ENCODE measurements at places on chromosomes 12 and 14.

- DNase-seq: no peak
Observed at GRCh38 chr14:62988967-62989366, 56.3 kb downstream of the KCNH5 start.

- DNase-seq: no peak
Observed at GRCh38 chr12:47236109-47236714, 156.5 kb upstream of the AMIGO2 start.

DNA sequence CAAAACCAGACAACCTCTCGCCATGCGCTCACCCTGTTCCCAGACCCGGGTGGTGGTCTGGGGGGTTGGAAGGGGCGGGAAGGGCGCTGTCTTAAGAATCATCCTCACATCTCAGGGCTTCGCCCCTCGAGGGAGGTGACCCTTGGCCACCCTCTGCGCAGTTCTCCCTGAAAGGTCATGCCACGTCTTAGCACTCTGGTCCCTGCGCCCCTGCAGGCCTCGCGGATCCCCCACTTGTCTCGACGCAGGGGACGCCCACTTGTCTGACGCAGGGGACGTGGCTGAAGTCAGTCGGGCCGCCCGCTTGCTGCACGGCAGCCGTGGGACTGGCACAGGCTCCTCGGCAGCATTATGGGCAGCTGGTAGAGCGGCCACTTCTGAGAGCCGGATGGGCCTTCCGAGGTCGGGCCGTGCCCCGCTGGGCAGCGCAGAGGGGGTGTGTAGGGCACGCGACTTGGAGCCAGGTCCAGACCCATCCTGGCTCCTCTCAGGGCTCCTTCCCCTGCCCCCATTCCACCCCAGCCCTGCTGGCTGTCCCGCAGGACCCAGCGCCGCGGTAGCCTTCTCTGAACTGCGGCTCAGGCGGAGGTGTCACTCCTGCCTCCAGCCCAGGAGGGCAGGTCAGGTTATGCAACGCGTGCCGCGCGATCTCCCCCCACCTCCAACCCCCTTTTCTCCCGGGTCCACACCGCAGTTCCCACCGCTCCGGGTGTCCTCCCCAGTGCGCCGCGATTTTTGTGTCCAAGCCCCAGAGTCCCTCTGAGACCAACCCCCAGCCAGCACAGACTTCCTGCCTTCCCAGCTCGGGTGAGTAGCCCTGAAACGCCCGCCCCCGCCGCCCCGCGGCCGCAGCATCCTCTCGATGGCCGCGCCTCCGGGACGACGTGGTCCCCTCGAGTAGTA, 40.9 kb upstream of the CAPRIN2 start:
- DNase-seq: no peak

GRCh38 chr14:75238756-75239455, 39.7 kb upstream of the FOS start:
- no peak for DNase-seq

- no peak for DNase-seq
Observed at GRCh38 chr12:64729909-64730587, 29.2 kb downstream of the GNS start.

- no peak for DNase-seq
Observed at GRCh38 chr12:31029916-31030562, 43.6 kb upstream of the DDX11 start.

GRCh38 chr14:92635031-92635430, 113.4 kb downstream of the LGMN start:
- DNase-seq: no peak

GRCh38 chr12:95269892-95270291, 52.3 kb downstream of the VEZT start:
- no peak for DNase-seq

- no peak for DNase-seq
Observed at GRCh38 chr12:96335270-96335669, 65.0 kb downstream of the CDK17 start.

DNA sequence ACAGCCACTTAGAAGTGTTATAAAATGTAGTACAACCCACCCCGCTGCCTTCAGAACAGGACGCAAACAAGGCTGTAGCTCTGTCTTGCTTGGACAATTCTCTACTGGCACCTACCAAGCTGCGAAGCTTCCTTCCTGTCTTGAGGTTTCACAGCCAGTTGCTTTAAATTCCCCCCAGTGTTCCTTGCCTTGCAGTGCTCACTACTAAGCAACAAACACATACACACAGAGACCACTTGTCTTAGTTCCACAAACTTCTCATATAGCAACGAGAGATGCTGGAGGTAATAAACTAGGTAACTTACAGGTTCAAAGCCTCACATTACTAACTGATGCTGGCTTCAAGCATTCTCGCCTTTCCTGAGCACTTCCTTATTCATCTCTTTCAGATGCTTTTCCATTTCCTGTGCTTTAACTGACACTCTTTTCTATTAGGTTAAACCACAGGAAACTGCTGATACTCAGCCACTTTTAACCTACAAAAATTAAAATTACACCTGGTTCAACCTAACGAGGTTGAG, 91.5 kb upstream of the PTGDR start:
- DNase-seq: no peak

- DNase-seq: no peak
Observed at GRCh38 chr14:95489214-95490137, 27.0 kb downstream of the SYNE3 start.

GRCh38 chr12:25725470-25725869, 172.4 kb upstream of the LMNTD1 start:
- DNase-seq: no peak

- DNase-seq: no peak
Observed at GRCh38 chr12:91766454-91766853, 379.2 kb downstream of the BTG1 start.

DNA sequence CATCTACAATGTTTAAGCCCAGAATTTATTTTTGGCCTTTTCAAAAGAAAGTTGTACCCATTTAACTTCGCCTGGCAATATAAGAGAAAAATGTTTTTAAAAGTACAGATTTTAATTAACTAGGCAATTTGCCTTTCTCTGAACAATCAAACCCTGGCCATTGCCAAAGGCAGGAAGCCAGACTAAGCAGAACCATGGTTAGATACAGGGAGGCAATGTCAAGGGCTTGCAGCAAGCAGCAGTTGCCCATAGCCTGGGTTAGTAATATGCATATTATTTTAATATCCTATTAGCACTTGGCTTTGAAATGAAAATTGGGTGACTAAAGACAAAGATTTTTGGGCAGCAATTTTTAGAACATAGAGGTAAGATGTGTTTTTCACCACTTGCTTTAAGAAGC, 51.1 kb upstream of the FRMD6 start:
- no peak for DNase-seq

DNA sequence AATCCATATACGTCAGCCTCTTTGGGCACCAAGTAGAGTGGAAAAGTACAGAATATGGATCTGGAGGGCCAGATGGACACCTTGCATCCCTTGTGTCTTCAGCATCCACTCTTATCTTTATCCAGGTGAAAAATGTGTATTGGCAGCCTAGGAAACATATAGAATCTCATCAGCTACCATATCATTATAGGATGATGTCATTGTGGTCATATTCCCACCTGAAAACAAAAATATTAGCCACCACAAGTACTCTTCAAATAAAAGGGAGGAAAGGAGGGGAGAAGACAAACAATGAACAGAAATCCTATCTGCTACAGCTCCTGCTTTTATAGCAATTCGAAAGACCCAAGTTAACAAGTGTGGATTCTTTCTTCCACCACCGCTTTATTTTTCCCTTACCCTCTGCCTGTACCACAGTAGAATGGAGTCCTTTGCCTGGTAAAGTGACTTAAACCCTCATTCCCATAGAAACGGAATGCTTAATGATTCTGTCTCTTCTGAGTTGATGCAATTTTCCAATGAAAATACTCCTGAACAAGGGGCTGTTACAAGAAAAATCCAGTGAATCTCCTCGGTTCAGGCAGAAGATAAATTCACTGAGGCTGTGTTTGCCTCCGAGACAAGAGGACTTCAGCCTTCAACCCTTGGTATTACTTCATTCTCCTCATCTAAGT, 13.8 kb upstream of the IL26 start:
- no peak for DNase-seq

GRCh38 chr14:52279408-52279807, 11.9 kb downstream of the PTGDR start:
- DNase-seq: no peak

GRCh38 chr12:65525491-65526141, 247.1 kb downstream of the MSRB3 start:
- no peak for DNase-seq

DNA sequence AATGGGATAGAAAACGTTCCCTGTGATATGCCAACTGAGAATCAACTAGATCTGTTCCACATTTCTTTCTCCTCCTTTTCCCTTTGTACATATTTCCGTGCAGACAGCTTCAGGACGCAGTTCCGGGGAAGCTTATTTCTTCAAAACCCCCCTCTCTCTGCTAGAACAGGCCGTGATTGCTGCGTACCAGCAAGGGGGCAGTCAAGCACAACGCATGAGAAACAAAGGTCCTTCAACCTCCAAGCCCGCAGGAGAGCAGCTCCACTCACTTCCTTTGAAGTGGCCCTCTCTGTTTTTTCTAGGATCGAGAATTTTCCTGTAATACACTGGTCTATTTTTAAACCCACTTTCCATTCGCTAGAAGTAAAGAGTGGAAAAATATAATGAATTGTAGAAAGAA, 80.8 kb downstream of the ZNF664 start:
- DNase-seq: no peak

GRCh38 chr12:9079883-9080675, 35.6 kb downstream of the A2M start:
- DNase-seq: no peak

- DNase-seq: no peak
Observed at GRCh38 chr14:22332686-22333421, 256.2 kb downstream of the DAD1 start.

- DNase-seq: no peak
Observed at GRCh38 chr12:123945287-123946151, 27.1 kb downstream of the CCDC92 start.

DNA sequence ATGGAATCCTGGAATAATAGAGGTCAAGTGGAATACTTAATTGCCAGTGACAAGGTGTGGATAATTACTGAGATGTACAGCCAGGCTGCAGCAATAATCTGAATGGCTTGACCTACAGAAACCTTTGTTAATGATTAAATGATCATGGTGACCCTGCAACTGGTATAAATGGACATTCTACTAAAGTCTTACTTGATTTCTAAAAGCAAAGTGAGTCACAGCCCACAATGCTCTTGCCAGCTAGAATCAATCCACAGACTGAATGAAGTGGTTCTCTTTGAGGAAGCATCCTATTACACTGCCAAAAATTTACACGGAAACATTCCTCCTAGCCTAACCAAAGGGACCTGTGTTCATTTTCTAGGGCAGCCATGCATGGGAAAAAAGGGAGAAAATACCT, 518.5 kb downstream of the SOX5 start:
- DNase-seq: no peak

- no peak for DNase-seq
Observed at GRCh38 chr14:81801921-81802320, 268.3 kb upstream of the SEL1L start.

DNA sequence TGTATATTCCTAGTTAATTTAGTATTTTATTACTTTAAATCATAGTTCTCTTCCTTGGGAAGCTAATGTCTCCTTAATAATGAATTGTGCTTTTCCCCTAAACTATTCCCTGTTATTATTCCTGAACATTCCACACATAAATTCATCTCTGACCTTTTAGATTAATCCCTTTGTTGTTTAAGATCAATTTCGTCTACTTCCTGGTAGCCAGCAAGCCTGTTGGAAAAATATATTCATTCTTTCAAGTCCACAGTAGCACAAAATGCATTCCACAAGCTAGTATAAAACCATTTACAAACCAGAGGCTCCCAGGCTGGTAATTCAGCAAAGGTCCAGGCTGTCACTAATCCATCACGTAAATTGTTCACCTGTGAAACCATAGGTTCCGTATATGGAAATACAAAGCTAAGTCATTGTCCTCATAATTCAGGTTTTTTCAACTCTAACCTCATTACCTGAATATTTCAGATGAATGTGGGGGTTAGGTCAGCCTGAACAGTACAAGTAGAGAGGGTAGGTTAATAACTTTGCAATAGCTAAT, 232.7 kb downstream of the SEC23A start:
- no peak for DNase-seq

DNA sequence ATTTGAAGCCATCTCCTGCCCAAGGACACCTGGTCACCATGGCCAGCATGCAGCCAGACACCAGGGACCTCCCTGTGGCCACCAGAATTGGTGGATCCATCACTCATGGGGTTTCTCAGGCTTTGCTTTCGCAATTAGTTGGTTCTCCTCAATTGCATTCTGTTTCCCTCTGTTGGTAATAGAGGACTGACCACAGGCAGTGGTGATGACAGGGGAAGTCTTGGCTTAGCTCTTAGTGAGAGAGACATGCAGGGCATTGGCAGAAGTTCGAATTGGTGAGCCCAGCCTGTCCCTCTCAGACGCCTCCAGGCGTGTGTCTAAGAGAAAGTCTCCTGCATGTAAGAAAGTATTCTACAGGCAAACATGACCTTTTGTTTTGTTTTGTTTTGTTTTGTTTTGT, 21.3 kb downstream of the HCAR2 start:
- DNase-seq: no peak

- no peak for DNase-seq
Observed at GRCh38 chr14:100398044-100398443, 74.9 kb downstream of the SLC25A47 start.

DNA sequence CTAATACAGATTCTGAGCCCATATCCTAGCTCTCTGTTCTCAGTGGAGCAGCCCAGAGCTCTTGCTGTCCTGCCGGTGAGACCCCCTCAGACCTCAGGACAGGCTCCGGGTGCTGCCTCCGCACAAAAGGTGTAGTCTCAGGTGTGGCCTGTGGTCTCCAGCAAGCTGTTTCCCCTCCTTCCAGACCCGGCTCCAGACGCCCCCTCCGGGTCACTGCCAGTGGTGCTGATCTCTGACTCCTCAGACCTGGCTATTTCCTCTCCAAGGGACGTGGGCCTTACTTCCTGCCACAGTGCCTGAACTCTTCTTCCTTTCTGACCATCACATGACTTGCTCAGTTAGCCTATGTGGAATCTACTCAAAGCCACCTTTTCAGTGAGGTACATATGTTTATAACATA, 337.5 kb downstream of the GLT1D1 start:
- DNase-seq: no peak

DNA sequence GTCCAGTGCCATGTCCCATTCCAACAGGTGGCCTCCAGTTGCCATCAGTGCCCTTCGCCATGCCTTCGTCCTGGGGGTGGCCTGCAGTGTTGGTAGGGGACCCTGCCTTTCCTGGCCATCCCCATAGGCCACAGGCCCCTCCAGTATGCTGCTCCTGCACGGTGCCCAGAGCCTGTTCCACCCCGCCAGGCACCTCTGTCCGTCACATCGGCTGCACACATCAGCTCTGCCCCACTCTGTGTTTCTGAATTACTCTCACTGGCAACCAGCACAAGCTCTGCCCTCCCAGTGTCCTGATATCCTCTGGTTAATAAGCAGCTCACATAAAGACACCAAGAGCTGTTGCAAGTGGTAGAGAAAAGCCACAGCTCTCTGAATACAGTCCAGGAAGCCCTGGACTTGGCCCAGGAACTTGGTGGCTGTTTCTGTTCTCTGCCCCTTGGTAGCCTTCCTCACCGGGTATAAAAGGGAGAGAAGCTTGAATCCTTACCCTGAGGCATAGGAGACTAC, 31.3 kb upstream of the ATP2A2 start:
- DNase-seq: no peak

GRCh38 chr12:44875417-44875953, 630 bp downstream of the NELL2 start:
- DNase-seq: no peak

All from activated CD4-positive, CD25-positive, alpha-beta regulatory T cell treated with anti-CD3 and anti-CD28 coated beads, Interleukin-2, amount 50 U/mL, for 16 hours (primary cell).